ENCODE measurements at places on chromosomes 16 and 17.
A peak's percentile ranks its signal among the peaks of the same experiment; 100 is the strongest.

GRCh38 chr17:45077643-45078042 lies 16.5 kb downstream of the NMT1 start:
- no peak for DNase-seq

DNA sequence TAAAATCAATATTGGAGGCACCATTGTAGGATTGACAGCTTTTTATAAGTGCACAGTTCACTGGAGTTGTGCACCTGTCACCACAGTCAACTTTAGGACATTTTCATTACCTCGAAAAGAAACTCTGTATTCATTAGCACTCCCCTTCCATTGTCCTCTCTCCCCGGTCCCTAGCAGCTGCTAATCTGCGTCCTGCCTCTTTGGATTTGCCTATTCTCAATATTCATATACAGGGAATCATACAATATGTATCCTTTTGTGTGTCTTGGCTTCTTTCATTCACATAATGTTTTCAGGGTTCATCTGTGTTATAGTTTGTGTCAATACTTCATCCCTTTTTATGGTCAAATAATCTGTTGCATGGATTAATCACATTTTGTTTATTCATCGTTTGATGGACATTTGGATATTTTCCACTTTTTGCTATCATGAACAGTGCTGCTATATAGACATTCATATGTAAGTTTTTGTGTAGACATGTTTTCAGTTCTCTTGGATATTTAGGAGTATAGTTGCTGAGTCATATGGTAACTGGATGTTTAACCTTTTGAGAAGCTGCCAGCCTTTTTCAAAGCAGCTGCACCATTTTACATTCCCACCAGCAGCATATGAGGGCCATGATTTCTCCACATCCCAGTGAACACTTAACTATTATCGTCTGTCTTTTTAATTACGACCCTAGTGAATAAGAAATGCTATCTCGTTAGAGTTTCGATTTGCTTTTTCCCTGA lies 9.8 kb downstream of the DNAJA3 start:
- no peak for DNase-seq

DNA sequence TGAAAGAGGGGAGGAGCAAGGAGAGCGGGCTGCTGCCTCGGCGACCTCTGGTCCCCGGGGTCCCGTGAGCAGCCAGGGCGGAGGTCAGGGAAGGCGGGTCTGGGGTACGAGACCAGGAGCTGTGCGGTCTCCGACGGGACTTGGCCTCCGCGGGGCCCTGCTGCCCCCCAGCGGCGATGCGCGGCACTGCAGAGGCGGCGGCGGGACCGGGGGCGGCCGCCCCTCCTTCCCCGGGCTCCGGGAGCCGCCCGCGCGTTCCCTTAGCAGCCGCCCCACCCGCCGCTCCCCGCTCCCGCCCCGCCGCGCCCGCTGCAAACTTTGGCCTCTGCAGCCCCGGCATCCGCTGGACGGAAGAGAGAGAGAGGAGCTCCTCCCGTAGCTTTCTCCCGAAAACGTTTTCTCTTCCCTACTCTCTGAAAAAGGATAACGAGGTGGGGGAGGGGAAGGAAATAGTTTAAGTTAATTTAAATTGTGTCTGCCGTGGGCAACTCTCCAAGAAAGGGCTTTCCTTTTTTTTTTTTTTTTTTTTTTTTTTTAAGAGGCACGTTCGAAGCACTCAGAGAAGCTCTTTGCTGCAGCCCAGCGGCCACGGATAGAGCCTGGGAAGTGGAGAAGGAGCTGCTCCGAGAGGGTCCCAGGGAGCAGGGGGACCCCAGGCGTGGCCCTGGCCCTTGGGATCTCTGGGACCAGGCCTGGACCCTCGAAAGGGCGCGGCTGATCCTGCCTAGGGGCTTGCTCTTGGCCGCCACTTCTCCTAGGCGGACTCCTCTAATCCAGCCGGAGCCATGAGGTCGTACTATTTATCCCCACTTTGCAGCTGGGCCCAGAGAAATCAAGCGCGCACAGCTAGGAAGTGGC lies 43.2 kb downstream of the C16orf82 start:
- DNase-seq = peak; percentile 91

GRCh38 chr17:49545806-49546545 lies 29.7 kb upstream of the NXPH3 start:
- no peak for DNase-seq

DNA sequence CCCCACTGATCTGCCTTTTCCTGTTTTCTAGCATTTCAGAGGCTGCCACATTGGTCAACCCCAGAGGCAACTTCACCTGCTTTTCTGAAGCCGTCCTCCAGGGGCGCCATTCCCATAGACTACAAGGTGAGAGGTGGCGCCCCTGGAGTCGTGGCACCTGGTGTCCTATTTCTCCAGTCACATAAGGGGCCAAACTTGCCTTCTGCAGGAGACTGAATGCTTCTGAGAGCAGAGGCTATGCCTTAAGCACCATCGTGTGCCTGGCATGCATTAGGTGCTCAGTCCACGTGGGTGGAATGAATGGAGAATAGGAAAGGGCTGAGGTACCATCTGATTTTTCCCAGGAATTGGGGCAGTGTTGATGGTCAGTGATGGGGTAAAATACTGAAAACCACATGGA lies 164.8 kb downstream of the HAPSTR1 start:
- DNase-seq = peak; percentile 70

DNA sequence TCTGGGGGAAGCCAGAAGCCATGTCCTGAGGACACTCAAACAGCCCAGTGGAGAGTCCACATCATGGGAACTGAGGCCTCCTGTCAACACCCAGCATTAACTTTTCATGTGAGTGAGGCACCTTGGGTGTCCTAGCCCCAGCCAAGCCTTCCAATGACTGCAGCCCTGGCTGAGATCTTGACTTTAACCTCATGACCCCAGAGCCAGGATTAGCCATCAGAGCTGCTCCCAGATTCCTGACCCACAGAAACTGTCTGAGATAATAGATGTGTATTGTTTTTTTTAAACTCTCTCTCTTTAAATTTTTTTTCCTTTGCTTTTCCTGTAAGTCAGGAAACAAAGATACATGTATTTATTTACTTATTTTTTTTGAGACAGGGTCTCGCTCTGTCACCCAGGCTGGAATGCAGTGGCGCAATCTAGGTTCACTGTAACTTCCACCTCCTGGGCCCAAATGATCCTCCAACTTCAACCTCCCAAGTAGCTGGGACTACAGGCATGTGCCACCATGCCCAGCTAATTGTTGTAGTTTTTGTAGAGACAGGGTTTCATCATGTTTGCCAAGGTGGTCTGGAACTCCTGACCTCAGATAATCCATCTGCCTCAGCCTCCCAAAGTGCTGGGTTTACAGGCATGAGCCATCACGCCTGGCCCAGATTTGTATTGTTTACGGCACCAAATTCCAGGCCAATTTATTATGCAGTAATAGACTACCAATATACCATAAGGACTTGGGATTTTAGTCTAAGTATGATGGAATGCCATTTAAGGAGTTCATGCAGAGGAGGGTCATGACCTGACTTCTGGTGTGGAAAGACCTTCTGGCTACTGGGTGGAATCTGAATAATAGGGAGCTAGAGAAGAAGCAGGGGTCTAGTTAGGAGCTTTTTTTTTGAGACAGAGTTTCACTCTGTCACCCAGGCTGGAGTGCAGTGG lies 14.0 kb upstream of the TMEM94 start:
- no peak for DNase-seq

DNA sequence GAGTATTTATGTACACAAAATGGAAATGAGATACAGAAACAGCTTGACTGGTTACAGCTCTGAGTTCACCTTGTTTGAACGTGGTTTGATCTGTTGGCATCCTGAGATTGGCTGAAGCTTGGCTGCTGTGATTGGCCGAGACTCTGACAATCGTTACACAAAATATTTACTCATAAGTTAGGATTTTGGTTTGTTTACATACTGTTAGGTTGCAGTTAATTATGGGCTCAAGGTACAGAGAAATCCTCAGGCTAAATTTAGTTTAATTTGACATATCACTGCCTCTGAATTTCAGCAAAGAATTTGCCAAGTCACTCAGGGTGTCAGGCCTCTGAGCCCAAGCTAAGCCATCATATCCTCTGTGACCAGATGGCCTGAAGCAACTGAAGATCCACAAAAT lies 227.3 kb downstream of the COPRS start:
- DNase-seq = no peak

GRCh38 chr16:87360862-87361610 lies 22.5 kb downstream of the FBXO31 start:
- DNase-seq = no peak

DNA sequence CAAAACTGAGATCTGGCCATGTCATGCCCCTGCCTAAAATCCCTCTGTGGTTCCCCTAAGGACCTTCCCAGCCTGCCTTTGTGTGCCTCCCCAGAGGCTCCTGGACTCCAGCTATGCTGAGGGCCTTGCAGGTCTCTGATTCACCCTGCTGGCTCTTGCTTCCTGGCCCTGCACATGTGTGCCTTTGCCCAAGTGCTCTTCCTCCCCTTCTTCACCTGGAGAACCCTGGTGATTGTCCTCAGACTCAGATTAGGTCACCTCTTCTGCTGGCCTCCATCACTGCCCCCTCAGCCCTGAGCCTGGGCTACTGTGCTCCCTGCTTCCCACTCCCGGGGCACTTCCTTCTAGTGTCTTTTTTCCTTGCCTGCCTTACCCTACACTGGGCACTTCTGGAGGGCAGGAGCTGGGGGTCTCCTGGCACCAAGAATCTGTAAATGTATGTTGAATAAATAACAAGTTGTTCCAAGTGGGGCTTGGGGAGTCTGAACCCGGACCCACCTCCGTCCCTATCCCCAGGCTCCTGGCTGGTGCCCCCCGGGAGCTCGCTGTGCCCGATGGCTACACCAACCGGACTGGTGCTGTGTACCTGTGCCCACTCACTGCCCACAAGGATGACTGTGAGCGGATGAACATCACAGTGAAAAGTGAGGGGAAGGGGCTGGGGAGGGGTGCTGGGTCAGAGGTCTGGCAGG lies 7.8 kb downstream of the ITGA3 start:
- DNase-seq = no peak

GRCh38 chr16:89037261-89038152 lies 56.1 kb upstream of the ACSF3 start:
- DNase-seq = peak; percentile 65

DNA sequence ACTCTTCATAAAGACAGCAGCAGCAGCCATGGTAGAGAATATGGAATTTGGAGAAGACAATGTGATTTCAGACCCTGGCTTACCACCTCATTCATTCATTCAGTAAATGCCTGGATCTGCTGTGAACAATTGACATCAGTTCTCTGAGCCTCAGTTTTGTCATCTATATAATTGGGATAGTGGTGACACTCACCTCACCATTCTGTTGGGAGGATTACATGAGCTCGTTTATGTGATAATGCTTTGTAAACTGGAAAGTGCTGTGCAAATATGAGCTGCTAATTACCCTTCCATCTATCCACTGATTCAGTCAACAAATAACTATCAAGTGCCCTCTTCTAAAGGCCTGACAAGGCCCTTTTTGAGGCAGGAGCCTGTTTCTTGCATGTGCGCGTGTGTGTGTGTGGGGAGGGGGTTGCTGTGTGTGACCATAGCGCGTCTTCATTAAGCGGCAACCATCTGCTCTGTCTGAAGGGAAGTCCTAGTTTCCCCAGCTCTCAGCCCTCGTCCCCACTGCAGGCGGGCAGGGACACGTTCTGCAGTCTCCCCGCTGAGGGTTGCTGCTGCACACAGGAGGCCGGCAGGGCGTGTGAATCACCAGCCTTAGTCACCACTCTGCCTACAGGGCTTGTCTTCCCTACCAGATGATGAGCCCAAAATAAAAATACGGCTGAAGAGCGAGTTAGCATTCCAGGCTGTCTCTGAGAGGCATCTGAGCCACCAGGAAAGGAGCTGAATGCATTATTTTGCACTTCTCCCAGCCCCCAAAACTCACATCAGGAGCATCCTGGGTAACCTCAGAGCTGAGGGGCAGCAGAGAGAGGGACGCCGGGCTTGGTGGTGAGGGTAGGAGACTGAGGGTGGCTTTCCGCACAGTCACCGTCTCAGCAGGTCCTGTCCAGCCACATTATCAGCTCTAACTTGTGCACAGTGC lies 19.9 kb downstream of the ARL4D start:
- DNase-seq = peak; percentile 47

DNA sequence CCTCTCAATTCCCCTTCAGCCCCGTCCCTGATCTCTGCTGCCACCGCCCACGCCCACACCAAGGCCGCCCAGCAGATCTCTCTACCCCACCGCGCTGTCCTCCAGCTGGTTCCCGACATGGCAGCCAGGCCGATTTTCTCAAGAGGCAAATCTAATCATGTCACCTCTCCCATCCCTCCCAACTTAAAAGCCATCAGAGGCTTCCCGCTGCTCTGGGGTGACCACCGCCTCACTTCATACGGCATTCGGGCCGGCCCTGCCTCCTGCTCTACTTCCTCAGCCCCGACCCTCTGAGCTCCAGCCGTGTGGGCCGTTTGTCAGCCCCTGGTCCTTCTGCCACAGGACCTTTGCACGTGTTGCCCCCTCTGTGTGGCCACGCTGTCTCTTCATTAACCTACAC lies 63.2 kb downstream of the RPH3AL start:
- DNase-seq = no peak

DNA sequence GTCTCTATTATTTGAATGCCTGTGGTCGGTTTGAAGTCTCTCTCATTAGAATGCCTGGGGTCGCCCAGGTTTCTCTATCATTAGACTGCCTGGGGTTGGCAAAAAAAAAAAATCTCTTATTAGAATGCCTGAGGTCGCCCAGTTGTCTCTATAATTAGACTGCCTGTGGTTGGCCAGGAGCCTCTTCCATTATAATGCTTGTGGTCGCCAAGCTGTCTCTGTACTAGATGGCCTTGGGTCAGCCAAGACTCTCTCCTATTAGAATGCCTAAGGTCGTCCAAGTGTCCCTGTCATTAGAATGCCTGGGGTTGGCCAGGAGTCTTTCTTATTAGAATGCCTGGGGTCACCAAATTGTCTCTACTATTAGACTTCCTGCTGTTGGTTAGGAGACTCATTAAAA lies 2228.4 kb downstream of the TP53TG3F start:
- no peak for DNase-seq

GRCh38 chr16:60636117-60636516 lies 1400.1 kb downstream of the CDH8 start:
- no peak for DNase-seq

- no peak for DNase-seq
Measured at GRCh38 chr17:66416207-66416940, 114.0 kb downstream of the PRKCA start.

DNA sequence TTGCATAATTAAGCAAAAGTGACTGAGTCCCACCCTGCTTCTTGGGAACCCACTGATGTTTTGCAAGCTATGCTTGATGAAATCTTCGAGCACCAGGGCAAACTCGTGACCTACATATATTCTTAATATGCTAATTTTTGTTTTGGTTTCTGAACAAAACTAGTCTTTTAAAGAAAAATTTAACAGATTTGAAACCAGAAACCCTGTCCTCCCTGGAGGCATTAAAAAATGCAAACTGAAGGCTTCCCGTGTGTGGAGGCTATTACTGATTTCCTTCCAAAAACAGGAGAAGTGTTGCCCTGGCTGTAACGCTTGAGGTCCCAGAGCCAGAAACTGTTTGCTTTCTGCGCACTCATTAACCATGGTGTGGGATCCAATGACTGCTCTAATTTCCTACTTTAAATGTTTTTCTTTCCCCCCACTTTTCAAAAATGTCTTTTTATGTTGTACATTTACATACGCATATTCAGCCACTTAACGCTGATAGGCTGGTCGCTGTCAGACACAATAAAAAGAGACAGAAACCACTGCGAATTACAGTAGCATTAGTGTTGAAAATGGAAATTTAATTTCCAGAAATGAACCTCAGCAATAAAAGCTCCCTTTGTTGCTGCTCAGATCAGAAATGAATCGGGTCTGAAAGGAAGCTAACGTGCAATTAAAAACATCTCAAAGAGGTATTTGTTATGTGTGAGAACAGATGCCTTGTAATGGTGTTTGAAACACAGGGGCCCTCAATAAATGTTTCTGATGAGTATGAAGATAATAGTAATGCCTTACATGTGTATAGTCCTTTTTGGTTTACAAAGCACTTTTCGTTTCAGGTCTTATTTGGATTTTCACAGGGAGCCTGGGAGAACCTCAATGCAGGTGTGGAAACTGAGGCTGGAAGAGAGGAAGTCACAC lies 39.9 kb upstream of the IRX6 start:
- no peak for DNase-seq
